ENCODE measurements at places on chromosomes 5 and 9.

DNA sequence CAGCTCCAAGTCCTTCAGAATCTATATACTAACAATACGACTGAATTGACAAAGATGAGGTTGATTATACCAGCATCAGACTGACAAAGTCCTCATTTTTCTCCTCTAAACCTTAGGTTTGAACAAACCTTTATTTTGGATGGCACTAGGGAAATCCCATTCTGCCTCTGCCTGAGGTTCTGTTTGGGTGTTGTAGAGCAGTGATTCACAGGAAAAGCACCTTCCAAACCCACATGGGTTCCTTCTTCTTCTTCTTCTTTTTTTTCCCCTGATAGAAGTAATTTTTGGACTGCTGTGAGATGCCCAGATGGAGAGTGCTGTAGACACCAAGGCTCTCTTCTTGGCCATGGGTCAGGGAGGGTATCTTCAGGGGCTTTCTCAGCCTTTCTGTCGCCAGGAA lies 164.9 kb upstream of the PAPPA start:
- DNase-seq = no peak

- DNase-seq = no peak
Measured at GRCh38 chr9:2378816-2379215, 242.8 kb upstream of the VLDLR start.

GRCh38 chr9:20872340-20872977 lies 159.0 kb downstream of the HACD4 start:
- peak; percentile 22 for DNase-seq

DNA sequence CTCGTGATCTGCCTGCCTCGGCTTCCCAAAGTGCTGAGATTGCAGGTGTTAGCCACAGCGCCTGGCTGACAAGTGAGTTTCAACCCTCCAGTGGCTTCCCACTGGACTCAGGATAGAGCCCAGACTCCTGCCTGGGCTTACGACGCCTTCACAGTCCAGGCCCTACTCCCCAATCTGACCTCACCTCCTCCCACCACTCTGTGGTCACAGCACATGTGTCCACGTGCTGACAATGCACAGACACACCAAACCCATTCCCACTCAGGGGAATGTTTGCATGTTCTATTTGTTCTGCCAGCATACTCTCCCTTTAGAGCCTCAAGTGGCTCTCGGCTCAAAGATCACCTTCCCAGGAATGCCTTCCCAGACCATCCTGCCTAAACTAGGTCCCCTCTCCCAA lies 31.1 kb upstream of the TRIM14 start:
- DNase-seq = no peak

- peak; percentile 74 for DNase-seq
Measured at GRCh38 chr5:138282920-138283742, 8.7 kb upstream of the GFRA3 start.

DNA sequence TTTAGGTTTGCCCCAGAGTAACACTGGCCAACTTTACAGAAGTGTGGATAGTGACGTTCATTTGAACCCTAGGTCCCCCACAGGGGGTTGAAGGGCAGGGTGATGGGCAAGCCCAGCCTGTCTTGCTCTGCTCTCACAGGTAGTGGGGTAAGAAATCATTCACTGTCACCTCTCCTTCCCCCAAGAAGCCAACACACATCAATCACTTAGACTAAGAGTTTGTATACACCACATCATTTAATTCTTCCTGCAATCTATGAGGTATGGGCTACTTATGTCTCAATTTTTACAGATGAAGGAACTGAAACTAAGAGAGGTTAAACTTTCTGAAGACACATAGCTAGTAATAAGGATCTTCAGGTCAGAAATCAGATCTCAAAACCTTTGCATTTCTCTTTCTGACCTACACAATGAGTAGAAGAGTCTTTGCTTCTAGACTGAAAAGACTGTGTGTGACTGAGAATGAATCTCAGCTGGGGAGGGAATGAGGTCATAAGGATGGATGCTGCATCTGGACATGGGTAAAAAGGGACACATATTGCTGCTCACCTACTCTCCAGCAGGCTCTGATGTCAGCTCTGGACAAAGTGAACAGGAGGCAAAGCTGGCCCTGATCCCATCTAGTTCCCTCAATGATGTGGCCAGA lies 81.0 kb upstream of the EQTN start:
- no peak for DNase-seq

DNA sequence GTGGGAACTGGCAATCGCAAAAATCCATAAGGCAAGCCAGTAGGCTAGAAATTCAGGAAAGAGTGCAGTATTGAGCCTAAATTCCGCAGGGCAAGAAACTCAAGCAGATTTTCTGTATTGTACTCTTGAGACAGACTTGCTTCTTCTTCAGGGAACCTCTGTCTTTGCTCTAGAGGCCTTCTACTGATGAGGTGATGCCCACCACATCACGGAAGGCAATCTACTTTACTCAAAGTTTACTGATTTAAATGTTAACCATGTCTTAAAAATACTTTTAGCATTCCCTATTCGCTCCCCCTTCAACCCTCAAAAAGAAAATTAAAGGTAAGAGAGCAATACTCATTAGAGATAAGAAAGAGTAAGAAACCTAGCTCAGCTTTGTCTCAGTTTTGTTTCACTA lies 11.3 kb downstream of the IL7R start:
- DNase-seq = no peak

- peak; percentile 70 for DNase-seq
Measured at GRCh38 chr5:112973036-112973435, 3.6 kb upstream of the DCP2 start.

DNA sequence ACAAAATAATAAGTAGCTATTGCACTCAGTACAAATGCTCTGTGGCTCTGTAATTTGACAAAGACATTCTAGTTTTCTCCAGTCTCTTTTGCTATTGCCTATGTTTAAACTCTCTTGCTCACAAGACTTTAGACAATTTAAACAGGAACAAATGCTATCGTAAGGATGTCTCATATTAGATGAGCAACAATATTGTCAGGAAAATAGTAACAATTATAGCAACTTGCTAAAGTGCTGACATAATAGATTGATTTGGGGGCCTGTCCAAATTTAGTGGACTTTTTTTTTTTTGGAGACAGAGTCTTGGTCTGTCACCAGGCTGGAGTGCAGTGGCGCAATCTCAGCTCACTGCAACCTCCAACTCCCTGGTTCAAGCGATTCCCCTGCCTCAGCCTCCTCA lies 11.8 kb downstream of the KIF2A start:
- DNase-seq = no peak

DNA sequence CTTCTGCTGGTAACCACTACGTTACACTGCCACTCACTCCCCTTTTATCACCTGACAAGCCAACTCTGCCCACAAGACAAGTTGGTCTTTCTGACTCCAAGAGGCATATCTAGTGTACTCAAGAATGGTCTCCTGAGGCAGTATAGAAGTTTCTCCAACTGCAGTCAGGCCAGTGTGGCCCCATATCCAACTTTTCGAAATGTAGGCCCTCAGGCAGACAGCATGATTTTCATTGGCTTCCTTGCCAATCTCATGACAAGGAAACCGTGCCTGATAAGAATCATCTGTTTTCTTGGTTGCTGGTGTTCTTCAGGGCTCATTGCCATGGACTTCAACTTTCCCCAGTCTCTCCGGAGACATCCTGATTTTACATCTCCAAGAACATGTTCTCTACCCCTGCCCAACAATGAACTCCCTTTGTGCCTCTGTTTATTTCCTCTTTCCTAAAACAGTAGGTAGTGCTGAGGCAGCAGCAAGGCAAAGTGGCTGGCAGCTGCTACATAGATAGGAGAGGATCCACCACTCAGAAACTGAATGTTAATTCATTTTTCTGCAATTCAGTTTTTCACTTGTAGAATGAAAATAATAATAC lies 62.6 kb upstream of the SEMA6A start:
- DNase-seq = no peak

DNA sequence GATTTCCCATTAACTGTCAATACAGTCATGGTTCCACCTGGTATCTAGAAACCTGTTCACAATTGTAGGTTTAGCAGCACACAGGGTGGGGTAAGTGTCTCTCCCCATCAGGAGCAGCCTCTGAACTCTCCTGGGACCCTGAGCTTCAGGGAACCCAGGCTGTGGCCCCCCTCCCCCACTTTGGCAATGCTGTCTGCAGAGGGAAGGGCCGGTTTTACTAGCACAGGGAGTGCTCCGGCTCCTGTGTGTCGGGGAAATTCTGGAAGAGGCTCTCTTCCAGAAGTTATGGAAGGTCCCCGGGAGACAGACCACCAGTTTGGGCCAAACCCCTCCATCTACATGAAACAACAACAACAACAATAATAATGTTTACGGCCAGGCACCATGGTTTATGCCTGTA lies 9.9 kb downstream of the DAB2IP start:
- DNase-seq = no peak

DNA sequence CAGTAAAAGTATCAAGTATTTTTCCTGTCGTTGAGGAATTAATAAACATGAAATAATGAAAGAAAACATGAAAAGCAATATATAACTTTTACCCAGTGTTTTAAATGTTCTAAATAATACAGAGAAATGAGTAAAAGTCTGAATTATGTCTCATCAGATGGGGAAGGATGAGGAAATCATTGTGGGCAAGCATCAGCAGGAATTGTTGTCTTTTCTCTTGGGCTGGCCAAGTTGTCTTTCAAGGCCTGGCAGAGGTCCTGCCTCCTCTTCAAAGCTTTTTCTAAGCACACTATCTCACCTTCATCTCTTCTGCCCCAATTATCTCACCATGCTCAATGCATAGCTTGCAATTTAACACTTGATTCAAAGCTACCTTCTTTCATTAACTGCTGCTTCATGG lies 41.9 kb downstream of the MOCS2 start:
- peak; percentile 66 for DNase-seq

DNA sequence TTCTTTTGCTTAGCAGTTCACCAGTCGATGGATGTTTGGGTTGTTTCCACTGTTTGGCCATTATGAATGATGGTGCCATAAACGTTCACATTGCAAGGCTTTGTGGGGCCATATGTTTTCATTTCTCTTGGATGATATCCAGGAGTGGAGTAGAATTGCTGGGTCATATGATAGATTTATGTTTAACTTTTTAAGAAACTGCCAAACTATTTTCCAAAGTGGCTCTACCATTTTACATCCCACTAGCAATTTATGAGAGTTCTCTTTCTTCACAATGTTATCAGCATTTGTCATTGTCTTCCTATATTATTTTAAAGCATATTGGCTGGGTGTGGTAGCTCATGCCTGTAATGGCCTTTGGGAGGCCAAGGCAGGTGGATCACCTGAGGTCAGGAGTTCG lies 5.2 kb downstream of the GPR107 start:
- DNase-seq = no peak

- DNase-seq = no peak
Measured at GRCh38 chr5:98557916-98558315, 215.5 kb upstream of the RGMB start.

DNA sequence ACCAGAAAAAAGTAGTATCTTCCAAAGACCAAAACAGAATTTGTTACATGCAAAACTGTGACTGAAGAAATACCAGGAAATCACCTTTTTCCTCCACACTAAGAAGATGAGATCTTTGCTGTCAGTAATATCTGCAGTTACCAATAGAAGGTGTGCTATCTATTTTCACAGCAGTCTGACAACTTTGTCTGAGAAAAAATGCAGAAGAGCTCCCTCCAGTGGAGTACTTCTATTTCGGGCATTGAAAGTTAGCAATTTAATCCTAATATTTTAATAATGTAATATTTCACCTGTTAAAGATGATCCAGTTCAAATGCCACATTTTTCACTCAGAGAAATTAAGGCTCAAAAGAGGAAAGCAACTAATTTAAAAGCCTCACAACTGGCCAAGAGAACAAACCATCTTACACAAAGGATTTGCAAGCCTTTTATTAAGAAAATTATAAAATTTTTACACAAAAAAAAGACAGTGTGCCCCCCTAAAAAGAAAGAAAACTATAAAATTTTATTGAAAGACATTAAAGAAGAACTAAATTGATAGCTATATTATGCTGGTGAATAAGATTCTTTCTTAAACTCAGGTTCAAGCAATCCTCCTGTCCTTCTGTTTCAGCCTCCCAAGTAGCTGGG lies 50.6 kb downstream of the DEPDC1B start:
- DNase-seq = peak; percentile 65

GRCh38 chr9:126508171-126508591 lies 105.5 kb upstream of the LMX1B start:
- DNase-seq = no peak

GRCh38 chr5:43038496-43038989 lies 1.6 kb downstream of the ANXA2R start:
- no peak for DNase-seq

GRCh38 chr5:57199866-57200265 lies 26.0 kb downstream of the GPBP1 start:
- peak; percentile 77 for DNase-seq

GRCh38 chr5:145979270-145980223 lies 43.2 kb downstream of the SH3RF2 start:
- no peak for DNase-seq

DNA sequence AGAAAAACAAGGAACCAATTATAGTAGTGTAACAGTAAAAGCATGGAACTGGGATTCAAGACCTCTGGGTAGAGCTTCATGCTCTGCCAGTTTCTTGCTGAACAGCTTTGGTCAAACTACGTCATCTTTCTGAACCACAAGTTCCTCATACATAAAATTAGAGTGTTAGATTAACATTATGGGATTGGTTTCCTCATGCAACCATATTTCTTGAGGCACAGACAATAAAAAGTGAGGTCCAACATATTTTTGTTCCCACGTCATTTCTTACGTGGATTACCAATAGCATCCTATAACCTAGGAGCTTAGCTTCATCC lies 354.8 kb downstream of the TMEM232 start:
- no peak for DNase-seq

DNA sequence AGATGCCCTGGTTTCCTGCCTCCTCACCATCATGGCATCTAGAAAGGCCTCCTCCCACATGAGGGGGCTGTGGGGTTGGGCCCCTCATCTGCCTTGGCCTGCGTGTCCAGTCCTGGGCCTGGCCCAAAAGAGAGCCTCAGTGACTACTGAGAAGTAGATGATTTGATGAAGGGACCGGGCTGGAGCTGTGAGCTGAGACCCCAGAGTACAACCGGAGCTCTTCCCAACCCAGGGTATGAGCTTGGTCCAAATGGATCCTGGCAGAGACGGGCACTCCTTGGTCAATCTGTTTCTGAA lies 62.9 kb downstream of the FGF18 start:
- no peak for DNase-seq

- DNase-seq = peak; percentile 91
Measured at GRCh38 chr5:33321026-33321425, 119.7 kb upstream of the TARS1 start.

DNA sequence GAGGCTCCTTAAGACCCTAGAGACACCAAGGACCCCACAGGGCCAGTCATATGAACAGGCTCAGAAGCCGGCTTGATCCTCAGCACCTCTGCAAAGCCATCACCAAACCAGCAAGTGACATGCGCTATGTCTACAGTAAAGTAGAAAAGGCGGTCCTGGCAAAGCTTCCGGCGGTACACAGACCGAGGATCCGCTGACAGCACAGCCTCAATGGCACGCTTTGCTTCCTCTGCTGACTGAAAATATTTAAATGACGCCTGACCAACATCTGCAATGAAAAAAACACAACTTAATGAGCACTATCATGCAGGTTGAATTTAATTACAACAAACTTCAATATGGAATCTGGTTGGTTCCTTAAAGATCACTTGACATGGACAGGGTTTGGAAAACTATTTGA lies 17.6 kb downstream of the TRMO start:
- DNase-seq = no peak

GRCh38 chr5:83492331-83492730 lies 20.8 kb downstream of the VCAN start:
- no peak for DNase-seq

GRCh38 chr9:105978826-105979225 lies 284.5 kb downstream of the TMEM38B start:
- DNase-seq = no peak

Data from epithelial cell of esophagus (primary cell).